ENCODE measurements at places on chromosomes 2 and 18.

- no peak for DNase-seq
Observed at GRCh38 chr2:215862351-215862771, 151.0 kb downstream of the MREG start.

DNA sequence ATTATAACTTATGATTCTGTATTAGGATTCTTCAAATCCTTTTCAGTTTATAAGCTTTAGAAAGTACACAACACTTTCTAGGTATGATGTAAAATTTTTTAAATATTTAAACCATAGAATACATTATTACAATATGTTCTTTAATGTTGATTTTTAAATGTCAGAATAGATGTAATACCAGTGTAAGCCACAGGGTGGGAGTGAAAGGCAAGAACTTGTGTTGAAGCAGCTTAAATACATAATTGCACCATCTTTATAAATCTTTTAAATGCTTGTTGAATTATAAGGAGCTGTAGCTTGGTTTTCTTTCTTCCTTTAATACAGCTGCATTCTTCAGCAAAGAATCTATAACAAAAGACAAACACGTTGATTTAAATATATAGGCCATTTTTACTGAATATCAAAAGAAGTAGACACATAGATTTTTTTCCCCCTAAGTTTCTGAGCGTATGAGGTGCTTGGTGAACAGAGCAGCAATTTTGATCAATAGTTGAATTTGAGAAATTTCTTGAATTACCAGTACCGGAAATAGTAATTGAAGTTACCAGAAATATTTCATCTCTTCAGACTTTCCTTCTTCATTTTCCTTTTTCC is 63.0 kb downstream of the TANK start:
- DNase-seq = no peak

DNA sequence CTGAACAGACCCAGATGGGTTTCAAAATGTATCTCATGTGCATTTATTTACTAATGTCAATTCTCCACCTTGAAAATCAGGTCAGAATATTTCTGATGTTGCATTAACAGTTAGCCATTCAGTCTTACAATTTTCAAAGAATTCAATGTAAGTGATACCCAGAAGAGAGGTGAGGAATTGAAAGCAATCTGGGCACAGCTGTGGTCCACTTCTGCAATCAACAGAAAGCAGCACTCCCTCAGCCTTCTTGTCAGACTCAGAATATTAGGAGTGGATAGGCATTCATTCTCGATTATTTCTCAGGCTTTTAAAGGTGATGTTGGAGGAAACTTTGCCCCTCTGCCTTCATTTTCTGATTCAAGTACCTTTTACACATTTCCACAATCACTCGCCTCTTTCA is 15.7 kb downstream of the CCL20 start:
- DNase-seq = no peak

- no peak for DNase-seq
Observed at GRCh38 chr2:14905571-14905970, 273.1 kb downstream of the LRATD1 start.

- DNase-seq = peak; percentile 11
Observed at GRCh38 chr2:161992531-161992930, 81.5 kb downstream of the DPP4 start.

DNA sequence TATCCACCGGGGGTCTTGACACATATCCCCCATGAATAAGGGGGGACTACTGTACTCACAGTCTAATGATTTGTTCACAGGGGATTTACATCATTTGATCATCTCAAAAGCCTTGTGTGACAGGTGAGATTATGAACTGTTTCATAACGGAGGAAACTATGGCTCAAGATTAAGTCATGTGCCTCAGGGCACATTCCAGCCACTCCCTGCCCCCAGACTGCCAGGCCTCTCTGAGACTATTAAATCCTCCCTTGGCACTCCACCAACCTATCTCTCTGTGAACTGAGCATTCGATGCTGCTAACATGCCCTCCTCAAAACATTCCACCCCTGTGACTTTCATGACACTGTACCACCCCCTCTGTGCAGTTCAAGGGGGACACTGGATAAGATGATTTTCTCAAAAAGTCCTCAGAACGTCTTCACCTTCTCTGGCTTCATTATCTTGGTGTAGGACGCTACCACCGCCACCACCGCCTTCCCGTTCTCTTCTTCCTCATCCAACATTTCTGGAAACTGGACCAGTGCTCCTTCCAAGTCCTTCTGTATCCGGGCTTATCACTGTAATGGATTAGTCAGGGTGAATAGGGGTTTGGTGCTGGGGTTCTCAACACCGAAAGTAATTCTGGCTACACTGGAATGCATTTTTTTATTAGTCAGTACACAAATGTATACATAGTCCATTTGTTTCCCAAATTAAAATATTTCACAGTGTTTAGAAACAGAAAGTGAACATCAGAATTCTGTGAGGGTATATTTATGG is 169.6 kb downstream of the KCNS3 start:
- DNase-seq = no peak

DNA sequence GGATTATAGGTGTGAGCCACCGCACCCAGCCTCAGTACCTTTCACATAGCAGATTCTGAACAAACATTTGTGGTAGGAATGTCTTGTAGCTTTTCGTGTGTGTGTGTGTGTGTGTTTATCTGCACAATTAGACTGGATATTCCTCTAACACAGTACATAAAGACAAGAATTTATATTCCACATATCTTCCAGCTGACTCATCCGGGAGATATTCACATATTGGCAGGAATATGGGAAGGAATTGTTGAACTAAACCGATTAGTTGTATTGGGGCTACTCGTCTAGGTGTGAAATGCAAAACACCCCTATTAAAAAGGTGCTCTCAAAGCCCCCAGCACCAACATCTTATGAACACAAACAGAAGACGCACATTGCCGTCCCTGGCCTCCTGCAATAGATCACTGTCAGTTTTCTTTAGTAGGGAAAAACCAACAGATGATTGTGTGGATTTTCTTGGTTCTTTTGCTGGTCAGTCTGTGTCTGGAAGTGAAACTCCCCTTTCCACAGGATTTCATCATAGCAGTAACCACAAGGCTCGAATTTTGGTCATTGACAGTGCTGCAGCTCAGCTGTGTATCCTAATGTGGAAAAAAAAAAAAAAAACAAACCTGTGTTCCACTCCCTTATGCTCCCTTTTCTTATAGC is 208.5 kb upstream of the ACVR2A start:
- DNase-seq = no peak

DNA sequence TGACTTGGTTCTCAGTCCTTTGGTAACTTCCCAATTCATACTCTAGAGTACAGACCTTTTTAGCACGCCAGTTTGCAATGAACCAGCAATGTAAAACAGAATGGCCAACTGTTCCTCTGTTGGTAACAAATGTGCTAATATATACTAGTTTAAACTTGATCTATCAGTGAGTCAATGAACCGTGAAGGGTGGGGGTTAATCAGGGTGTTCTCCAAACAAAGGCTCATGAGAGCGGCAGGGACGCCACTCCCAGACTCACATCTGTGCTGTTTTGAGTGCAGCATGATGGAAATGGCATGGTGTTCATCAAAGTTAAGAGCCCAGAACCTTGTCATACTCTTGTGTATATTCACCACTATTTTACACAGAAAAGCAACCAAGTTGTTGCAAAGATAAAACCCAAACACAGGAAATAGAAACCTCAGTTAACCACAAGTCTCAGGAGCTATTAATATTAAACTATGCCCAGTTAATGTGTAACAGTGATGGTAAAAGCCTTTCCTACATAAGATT is 70.3 kb downstream of the CERKL start:
- DNase-seq = no peak

DNA sequence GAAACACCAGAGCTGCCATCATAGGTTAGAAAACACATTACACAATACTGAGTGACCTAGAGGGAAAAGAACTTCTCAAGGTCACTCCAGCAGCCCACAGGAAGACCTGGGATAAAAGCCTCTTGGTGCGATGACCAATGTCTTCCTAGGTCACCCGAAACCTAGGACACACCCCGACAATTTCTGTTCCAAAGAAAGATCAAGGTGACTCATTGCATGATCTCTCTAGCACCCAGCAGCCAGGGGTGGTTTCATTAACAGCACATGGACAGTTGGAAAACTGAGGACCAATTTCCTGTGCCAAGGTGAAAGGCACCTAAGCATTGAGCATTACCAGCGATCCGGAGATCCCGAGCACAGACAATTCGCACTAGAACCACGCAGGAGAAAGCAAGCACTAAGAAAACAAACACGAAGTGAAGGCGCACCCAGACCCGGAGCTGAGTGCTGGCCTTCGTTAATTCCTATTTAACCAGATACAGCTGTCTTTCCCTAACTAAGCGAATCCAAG is 1.5 kb downstream of the CACNB4 start:
- DNase-seq = no peak

GRCh38 chr18:29160170-29160569 is 983.2 kb upstream of the CDH2 start:
- DNase-seq = no peak

GRCh38 chr2:104163611-104164130 is 690.2 kb upstream of the POU3F3 start:
- no peak for DNase-seq

GRCh38 chr2:118994778-118995177 is 52.8 kb downstream of the MARCO start:
- no peak for DNase-seq

GRCh38 chr18:75156139-75156750 is 52.7 kb downstream of the PTGR3 start:
- no peak for DNase-seq

DNA sequence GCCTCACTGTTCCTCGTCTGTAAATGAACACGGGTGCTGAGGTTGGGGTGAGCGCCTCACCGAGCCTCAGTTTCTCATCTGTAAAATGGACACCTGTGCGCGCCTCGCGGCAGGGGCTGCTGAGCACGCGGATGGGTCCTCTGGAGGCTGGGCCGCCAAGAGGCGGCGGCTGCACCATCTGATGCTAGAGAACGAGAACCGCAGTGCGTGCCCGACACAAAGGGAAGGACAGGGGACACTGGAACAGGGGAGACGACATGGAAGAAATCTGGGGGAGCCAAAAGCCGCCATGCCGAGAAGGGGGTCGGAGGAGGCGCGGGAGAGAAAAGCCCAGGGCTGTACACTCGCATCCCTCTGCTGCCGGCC is 118.7 kb upstream of the ZNF516 start:
- DNase-seq = no peak

DNA sequence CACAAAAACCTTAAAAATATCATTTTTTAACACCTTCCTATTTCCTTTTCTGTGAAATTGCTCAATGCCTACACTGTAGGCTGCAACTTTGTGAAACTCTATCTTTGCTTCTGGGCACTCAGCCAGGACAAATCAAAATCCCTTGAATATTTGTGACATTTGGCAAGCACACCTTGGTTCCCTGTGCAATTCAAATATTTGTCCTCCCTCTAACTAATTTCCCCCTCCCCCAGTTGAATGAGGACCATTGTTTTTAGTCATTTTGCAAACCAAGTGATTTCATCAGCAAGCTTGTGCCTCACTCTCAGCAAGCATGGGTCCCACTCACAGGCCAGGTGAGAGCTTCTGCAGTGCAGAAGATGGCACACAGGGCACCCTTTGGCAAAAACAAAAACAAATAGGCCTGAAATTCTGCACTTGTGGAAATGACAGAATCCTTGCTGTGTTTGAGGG is 541.5 kb downstream of the CNTNAP5 start:
- no peak for DNase-seq

DNA sequence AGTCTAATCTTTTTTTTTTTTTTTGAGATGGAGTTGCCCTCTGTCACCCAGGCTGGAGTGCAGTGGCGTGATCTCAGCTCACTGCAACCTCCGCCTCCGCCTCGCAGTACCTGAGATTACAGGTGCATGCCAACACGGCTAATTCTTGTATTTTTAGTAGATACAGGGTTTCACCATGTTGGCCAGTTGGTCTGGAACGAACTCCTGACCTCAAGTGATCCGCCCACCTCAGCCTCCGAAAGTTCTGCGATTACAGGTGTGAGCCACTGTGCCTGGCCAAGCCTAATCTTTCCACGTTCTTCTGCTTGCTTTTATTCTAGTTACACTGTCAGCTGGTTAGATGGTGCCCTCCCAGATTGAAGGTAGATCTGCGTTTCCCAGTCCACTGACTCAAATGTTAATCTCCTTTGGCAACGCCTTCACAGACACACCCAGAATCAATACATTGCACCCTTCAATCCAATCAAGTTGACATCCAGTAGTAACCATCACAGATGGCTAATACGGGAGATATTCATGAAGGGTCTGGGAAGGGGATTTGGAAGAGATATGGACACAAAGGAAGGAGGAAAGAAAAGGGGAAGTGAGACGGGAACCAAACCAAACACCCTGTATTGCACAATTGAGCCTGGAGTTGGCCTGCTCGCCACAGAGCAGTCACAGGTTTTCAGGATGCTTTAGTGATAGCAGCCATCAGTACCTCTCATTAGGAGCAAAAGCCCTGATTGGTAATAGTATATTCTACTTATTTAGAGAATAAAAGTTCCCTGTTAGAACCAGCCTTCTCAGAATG is 229.8 kb downstream of the PIK3C3 start:
- no peak for DNase-seq

GRCh38 chr18:8389391-8390340 is 219.6 kb upstream of the RAB12 start:
- no peak for DNase-seq

DNA sequence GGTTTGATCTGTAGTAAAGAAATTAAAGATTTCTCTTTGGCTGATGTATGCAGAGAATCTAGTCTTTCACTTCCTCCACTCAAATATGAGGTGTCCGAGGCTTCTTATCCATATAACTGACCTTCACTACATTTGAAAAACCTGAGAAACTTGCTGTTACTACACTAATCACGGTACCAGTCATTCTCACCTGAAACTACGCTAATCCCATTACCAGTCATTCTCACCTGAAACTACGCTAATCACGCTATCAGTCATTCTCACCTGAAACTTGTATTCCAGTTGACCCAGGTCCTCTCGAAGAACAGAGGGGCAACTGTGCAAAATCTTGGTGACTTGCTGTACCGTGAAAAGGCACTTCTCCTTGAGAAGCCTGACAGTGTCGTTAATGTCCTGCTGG is 5.1 kb downstream of the MTERF4 start:
- no peak for DNase-seq

GRCh38 chr18:9890196-9890595 is 4.4 kb downstream of the TXNDC2 start:
- no peak for DNase-seq

DNA sequence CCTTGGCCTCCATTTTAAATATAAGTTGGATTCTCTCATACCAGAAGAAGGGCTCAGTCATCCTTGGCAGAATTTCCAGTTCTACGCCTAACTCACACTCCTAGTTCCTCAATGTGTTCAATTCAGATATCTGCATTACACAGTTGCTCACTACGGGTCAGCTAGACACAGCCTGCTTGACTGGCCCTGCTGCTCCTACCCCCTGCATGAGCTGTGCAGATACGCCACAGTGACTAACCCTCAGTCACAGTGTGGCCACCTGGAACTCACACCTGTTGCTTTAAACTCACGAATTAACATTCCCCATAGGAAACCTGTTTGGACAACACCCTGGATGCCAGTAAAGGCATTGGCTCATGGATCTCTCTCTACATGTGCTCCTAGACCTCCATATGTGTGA is 429.6 kb downstream of the NCKAP5 start:
- no peak for DNase-seq

Measured in stimulated activated CD8-positive, alpha-beta memory T cell treated with anti-CD3 and anti-CD28 coated beads, Interleukin-4, amount 100 ng/mL, for 4 hours (primary cell).